Bone marrow (tissue), 2 donors: ENCODE measurements at places on chromosomes 6 and 20.

DNA sequence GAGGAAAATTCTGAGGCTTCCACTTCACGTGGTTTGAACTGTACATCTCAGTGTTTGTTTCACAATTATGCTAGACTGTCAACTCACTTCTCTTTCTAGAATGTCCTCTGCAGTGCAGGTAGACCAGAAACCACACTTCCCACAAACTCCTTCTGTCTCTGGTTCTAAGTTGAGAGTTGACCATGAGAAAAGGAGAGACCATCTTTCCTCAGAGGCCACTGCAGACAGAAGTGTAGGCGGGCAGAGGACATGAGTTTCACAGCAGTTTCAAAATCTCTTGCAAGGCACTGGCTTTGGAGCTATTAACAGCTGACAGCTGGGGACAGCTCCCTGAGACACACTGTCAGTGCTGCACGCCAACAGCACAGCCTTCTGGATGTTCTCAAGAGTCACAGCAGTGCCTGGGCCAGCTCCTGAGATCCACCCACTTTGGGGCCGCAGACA, 55.4 kb upstream of the MOXD1 start:
- DNase-seq: no peak

- no peak for DNase-seq
Measured at GRCh38 chr20:38870733-38871559, 55.3 kb upstream of the FAM83D start.

DNA sequence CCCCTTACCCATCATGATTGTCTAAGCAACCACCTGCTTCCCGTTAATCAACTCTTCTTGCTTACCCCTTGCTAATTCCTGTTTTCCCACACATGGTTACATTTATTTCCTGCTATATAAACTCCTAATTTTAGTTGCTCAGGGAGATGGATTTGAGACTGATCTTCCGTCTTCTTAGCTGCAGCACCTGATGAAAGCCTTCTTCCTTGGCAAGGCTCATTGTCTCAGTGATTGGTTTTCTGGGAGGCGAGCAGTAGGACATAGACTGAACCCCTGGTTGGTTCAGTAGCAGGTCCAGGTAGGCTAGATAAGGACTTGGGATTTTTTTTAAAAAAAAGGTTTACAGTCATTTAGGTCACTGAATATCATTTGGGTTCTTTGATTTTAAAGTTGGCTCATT, 50.4 kb downstream of the PRND start:
- DNase-seq: no peak

- no peak for DNase-seq
Measured at GRCh38 chr6:22952097-22952496, 382.7 kb downstream of the HDGFL1 start.
